Activated CD4-positive, alpha-beta T cell treated with anti-CD3 and anti-CD28 coated beads for 36 hours (primary cell): ENCODE measurements at places on chromosomes 3 and 15. TPM values are rescaled to one million over a fixed set of nuclear protein-coding genes. Genes with fewer than 3 reads are reported as not detected.

- no peak for DNase-seq
These were observed 494.7 kb upstream of the PROK2 start for GRCh38 chr3:72279631-72280041.

DNA sequence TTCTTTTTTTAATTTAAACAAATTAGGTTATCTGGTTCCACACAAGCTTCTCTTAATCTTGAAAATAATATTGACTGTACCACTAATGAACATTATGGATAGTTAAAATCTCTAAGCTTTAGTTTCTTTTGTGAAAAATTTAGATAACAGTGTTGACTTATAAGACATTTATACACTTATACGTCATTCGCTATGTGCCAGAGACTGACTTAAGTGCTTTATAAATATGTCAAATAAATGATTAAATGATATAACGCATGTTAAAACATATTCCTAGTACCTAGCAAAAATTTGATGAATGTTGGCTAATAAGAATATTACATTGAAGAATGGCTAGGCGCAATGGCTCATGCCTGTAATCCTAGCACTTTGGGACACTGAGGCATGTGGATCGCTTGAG, 96.3 kb downstream of the PCCB start:
- no peak for DNase-seq

Gene PPARG
- 1.1 TPM for total RNA-seq

DNA sequence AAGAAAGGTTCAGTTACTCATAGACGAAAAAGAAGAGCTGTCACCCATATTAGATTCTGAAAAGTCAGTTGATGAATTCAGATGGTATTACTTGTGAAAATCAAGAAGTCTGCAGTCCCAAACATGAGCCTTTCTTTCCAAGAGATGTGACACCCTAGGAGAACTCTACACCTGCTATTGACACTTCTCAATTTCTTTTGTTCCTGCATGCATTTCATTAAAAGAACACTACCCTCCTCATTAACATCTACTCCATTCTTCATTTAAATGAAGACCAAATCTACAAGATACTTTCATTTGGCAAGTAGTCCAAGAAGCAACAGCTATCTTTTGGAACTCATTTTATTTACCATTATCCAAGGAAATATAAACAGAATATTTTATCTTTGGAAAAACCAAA, 6.6 kb downstream of the GABRB3 start:
- DNase-seq, result no peak

Gene COLQ
- total RNA-seq, result 1.1 TPM

DNA sequence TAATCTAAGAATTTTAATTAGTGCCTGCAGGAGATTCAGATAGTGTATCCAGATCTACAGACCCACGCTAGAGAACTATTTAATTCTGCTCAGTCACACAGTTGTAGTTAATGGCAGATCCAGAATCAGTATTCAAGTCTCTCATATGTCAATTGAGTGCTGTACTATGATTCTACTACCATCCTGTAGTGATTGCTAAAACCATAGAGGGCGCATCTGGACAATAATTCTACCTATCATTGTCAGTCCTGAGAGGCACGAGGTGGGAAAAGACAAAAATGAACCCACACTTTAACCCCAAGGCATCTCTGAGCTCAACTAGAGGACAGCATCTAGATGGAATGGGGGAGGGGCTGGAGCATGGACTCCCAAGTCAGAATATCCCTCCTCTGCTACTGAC, 22.7 kb downstream of the DHX36 start:
- DNase-seq, result no peak

DNA sequence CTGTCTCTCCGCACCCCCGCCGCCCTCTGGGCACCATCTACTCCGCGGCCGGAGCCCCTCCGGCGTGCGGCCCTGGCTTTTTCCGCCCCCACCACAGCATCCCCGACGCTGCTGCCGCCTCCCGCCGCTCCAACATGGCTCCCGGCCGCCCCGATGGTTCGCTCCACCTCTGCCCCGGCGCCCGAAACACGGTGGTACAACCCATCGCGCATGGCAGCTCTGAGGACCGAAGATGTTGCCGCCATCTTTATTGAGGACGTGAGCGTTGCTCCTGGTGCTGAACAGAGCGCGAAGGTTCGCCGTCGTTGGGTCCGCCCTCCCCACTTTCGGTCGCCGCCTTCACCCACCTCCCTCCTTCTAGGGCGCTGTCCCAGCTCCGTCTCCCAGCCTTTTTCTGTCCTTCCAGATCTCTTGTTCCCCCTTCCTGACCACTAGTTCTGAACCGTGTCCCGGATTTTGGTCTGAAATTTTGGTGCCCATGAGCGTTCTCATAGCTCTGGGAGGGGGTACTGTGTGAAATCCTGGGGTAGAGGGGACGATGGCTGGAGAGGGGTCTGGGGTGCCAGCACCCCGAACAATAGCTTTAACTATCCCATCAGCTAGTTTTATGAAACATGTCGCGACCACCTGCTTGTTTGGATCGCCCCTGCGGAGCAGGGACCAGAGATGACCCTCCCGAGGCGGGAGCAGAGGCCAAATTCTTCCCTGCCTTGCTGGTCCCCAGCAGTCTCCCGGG, at the start of gene CELSR3:
Gene CELSR3, minus strand, starts transcription at position 134 of the 736 bp plus-strand sequence. CDS start 252 bp downstream, outside the sequence.
- peak; percentile 83 for DNase-seq
